ENCODE measurements at places on chromosomes 12 and 14.

GRCh38 chr12:67813456-67813904 lies 164.9 kb downstream of the DYRK2 start:
- DNase-seq = no peak

- DNase-seq = no peak
These were observed 218.0 kb downstream of the SYT1 start for GRCh38 chr12:79082595-79082994.

- no peak for DNase-seq
These were observed 12.5 kb upstream of the CACNA2D4 start for GRCh38 chr12:1930803-1931597.

GRCh38 chr12:4154672-4155225 lies 118.8 kb upstream of the CCND2 start:
- DNase-seq = no peak

DNA sequence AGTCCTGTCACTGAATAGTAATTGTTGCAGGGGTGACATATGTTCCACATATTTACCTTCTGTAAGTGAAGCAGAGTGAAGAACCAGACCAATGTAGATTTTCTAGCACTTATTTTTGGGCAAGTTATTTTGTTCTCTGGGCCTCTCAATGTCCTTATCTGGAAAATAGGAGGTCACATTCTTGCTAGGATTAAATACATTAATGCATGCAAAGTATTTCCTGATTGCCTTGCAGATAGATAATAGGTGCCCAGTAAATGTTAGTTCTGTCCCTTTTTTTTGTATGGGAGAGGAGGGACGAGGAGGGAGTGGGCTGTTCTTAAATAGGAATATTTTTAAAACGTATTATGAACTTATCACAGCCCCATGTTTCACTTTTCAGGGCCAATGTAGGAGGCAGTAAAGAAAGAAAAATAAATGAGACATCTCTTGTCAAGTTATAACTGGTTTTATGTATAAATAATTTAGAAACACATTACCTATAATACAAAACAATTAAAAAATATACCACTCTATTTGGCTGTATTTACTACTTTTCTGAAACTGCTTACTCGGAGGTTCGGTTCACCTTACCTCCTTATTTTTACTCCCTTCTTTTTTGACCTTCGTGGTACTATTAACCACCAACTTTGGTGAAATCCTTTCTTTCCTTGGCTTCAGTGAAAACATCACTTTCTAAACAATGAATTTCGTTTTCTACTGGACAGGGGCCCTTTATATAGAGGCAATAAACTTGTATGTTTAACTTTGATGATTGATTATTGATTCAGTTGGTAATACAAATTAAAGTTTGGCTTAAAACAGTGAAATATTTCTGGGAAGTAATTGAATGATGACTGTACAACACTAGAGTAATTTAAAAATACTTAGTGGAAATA lies 41.9 kb downstream of the DIP2B start:
- no peak for DNase-seq

- DNase-seq = no peak
These were observed 1170.7 kb downstream of the FSCB start for GRCh38 chr14:43336351-43336750.

Data from memory B cell (primary cell).